Hepatic stellate cell (primary cell): ENCODE measurements at places on chromosomes 4 and X.

DNA sequence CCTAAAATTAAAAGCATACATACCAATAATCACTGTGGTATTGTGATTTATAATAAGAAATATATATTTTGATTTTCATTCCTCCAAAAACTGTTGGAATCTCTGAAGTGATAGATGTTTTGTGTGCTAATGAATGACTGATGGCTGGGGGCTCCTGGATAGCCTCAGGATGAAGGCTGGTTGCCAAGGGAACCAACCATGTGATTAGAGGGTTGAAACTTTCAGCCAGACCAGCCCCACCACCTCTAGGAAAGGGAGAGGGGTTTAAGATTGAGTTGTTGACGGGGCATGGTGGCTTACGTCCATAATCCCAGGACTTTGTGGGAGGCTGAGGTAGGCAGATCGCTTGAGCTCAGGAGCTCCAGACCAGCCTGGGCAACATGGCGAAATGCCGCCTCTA is 34.0 kb downstream of the HS6ST2 start:
- DNase-seq: no peak

DNA sequence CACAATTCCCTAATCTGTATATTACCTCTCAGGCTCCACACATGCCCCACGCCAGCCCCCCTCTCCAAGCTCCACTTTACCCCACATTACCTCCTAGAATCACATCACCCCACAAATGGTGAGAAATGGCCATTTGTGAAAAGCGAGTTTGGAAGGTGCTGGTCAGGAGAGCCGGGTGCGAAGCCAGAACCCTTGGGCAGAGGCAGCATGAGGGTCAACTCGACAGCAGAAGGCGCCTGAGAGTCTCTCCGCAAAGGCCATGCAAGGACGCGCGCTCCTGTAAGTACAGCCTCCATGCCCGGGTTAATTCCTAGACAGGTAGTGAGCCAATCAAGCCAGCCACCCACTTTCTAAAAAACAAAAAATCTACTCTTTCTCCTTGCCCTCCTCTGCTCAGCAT is 42.4 kb downstream of the RHOXF2 start:
- no peak for DNase-seq

DNA sequence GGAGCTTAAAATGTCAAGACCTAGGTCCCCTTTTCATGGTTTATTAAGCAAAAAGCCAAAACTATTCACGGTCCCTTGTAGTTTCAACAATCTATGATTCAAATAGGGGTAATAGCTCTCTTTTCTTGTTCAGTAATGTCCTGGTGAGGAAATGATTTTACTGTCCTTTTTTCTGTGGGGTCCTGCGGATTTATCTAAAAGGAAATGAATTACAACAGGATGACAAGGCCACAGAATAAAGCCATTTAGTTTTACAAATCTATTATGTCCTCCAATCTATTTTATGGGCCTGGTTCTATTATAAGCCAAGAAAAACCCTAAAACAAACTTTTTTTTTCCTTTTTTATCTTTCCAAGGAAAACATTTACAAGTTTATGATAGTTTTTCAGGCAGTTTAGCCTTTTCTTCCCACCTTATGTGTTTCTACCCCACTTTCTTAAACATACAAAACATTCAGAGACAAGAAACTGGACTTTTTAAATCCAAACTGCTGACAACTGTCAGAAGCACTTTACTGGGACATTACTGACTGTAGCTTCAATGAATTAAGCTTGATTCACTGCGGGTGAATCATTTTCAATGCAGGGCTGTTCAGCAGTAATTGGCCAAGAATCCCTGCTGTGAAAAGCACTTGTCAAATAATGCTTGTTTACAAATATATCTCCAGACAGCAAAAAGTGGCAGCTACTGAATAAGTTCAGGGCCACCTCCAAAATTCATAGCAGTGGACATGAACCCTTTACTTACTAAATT is 4.3 kb downstream of the EPHA5 start:
- no peak for DNase-seq

DNA sequence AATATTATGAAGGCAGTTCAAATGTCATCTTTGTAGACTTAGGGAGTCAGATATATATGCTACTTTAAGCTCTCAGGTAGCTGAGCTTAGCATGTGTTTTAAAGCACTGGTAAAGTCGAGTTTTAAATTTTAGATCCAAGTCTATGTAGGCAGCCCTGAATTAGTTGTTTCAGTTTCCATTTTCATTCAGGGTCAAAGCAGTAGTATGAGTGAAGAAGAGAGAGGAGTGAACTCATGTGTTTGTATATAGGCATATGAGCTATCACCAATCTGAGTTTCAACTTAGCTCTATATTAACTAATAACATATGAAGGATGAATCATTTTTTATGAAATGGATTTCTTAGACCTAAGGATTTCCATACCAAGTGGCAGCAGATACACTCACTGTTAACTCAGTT is 1353.4 kb downstream of the FSTL5 start:
- DNase-seq: no peak

DNA sequence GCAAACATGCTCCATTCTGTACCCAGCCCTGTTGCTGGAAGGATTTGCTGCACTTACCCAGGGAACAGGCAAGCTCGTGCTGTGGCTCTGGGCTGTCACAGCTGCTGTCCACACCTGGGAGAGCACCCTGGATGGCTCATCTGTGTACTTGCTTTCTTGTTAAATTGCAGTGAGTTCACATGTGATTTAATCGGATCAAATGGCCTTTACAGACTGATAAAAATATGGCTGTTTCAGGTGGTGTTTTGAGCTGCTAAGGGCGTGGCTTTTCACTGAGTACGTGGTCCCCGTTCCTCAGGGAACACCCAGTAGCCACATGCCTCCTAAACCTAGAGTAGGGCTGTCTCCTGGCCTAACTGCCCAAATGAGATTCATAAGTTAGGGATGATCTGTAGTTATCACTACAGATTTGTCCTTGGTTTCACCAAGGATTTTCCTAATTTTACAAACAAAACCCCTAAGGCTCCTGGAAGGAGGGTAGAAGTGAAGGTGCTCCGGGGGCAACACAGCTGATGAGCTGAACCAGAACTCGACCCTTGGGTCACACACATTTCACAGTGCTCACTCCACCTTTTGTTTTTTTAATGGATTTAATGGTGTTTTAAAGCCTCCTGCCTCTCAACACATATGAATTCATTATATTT is 13.7 kb downstream of the KLKB1 start:
- DNase-seq: no peak

GRCh38 chrX:1807301-1807731 is 192.5 kb downstream of the ASMT start:
- no peak for DNase-seq

GRCh38 chrX:113412106-113412505 is 571.5 kb upstream of the AMOT start:
- no peak for DNase-seq

DNA sequence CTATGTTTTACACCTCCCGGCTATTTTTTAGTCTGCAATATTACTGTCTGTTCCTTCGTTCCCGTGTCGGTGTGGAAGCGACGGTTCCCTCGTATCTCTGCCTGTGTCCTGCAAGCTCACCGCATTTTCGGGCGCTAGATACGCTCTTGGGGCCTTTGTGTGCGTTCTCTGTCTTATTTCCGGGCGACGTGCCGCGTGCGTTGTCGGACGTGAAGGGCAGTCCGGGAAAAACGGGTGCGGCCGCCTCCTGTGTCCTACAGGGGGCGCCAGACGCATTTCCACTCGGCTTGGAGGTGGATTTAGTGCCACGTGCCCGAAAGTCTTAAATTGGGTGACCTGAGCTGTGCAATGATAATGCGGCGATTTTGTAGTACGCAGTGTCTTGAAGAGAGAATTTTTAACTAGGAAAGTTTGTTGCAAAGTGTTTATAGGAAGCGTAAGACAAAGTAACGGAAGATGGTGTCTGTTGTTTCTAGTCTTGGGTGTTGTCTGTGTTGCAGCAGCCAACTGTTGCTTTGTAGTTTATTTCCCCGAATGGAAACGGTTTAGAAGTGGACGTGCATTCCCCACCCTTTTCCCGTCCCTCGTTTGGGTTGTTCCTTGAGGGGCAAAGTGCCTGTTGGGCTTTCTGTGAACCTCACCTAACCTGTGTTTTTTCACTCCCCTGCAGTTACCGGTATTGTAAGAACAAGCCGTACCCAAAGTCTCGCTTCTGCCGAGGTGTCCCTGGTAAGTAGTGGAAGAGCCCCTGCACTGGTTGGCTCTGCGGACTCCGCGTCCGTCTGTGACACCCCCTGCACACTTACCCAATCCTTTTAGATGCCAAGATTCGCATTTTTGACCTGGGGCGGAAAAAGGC is 720 bp downstream of the RPL10 start:
- no peak for DNase-seq

- no peak for DNase-seq
These were observed 73.8 kb downstream of the MFAP3L start for GRCh38 chr4:169952236-169953002.
